ENCODE measurements at places on chromosomes 5 and 9. TPM values are rescaled to one million over a fixed set of nuclear protein-coding genes. Genes with fewer than 3 reads are reported as not detected.
A peak's percentile ranks its signal among the peaks of the same experiment; 100 is the strongest.

- no peak for DNase-seq
- no peaks in the 10 kb centered on the region for H3K27me3 ChIP-seq
- H3K36me3 ChIP-seq, result peaks cover 4% of the 10 kb centered on the region
- H3K27ac ChIP-seq, result no peak overlapping the region
- H3K4me1 ChIP-seq, result no peaks in the 10 kb centered on the region
Observed at GRCh38 chr5:35707659-35708058, 90.0 kb downstream of the SPEF2 start.

GRCh38 chr5:126280846-126281245, 142.4 kb upstream of the GRAMD2B start:
- DNase-seq, result no peak
- H3K4me1 ChIP-seq, result no peaks in the 10 kb centered on the region
- no peaks in the 10 kb centered on the region for H3K27me3 ChIP-seq

- H3K4me3 ChIP-seq, result no peak overlapping the region
- DNase-seq, result no peak
- peaks cover 1% of the 10 kb centered on the region for H3K27me3 ChIP-seq
- no peaks in the 10 kb centered on the region for H3K4me1 ChIP-seq
Observed at GRCh38 chr5:142484821-142485387, 160.1 kb upstream of the SPRY4 start.

DNA sequence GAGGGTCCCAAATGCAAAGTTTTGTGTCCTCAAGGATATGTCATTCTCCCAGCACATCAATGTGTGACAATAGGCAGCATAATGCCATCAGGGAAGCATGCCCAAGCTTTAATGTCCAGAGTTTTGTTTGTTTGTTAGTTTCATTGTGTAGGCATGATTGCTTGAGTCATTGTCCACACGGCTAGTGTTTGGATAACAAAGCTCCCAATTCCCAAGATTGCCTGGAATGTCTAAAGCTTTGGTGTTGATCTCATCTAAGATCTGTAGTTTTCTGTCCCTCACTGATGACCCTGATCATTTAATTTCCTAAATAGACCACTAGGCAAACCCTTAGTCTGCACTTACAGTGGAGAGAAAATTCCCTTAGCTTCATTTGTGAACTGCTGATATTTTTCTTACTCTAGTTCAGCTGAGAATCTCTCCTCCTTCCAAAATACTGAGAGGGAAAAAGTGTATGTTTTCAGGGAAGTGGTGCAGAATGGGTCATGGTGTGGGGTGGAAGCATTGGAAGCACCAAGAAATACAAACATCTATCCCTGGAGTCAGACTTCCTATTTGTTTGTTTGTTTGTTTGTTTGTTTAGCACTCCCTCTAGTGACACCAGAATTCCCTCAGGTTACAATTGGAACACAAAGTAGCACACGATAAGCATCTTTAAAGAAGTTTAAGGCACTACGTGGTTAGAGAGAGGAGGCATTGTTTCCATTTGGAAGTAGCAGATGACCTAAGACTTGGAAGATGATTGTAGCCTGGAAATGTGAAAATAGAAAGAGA, 127.1 kb downstream of the PRDM6 start:
- H3K27ac ChIP-seq, result no peak overlapping the region
- H3K36me3 ChIP-seq, result no peaks in the 10 kb centered on the region
- H3K4me1 ChIP-seq, result no peaks in the 10 kb centered on the region
- H3K27me3 ChIP-seq, result no peaks in the 10 kb centered on the region
- DNase-seq, result no peak
- no peak overlapping the region for H3K4me3 ChIP-seq

GRCh38 chr5:32790411-32790951, 79.4 kb downstream of the NPR3 start:
- H3K4me1 ChIP-seq, result no peaks in the 10 kb centered on the region
- DNase-seq, result no peak
- H3K27ac ChIP-seq, result no peak overlapping the region
- H3K4me3 ChIP-seq, result no peak overlapping the region
- peaks cover 3% of the 10 kb centered on the region for H3K27me3 ChIP-seq

GRCh38 chr9:85020791-85021190, 351.3 kb downstream of the NTRK2 start:
- no peak overlapping the region for H3K27ac ChIP-seq
- no peaks in the 10 kb centered on the region for H3K36me3 ChIP-seq
- H3K27me3 ChIP-seq, result no peaks in the 10 kb centered on the region
- no peak for DNase-seq
- no peak overlapping the region for H3K4me3 ChIP-seq
- H3K4me1 ChIP-seq, result no peaks in the 10 kb centered on the region

DNA sequence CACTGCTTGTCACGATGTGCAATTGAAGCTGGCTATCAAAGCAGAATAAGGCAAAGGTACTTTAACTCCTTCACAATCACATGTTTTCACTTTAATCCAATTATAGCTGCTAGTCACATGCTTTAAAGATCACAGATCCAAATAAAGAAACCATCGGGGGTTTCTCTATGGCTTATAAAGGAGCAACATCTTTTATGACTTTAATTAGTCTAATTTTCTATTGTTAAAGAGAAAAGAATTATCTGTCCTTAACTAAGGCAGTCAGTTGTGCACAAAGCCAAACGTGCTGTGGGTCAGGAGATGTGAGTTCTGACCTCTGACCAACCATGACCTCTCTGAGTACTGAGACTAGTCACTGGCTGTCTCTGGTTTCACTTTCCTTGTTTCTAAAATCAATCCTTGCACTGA, 561.1 kb downstream of the RAB3C start:
- H3K4me3 ChIP-seq, result no peak overlapping the region
- peaks cover 16% of the 10 kb centered on the region for H3K4me1 ChIP-seq
- H3K27me3 ChIP-seq, result no peaks in the 10 kb centered on the region
- no peaks in the 10 kb centered on the region for H3K36me3 ChIP-seq

DNA sequence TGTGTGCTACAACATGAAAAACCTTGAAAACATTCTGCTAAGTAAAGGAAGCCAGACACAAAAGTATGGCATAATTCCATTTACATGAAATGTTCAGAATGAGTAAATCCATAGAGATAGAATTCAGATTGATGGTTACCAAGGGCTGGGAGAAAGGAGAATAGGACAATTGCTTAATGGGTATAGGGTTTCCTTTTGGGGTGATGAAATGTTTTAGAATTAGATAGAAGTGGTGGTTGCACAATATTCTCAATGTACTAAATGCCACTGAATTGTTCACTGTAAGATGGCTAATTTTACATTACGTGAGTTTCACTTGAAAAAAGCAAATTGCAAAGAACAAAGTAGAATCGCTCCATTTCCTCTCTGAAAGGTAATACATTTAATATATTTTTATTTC, 43.0 kb upstream of the GAS1 start:
- H3K27ac ChIP-seq, result no peak overlapping the region
- no peak overlapping the region for H3K4me3 ChIP-seq
- no peak for DNase-seq
- no peaks in the 10 kb centered on the region for H3K4me1 ChIP-seq

GRCh38 chr9:84397151-84397728, 56.7 kb upstream of the SLC28A3 start:
- DNase-seq, result peak; percentile 69
- no peak overlapping the region for H3K27ac ChIP-seq
- H3K27me3 ChIP-seq, result no peaks in the 10 kb centered on the region
- no peaks in the 10 kb centered on the region for H3K36me3 ChIP-seq

DNA sequence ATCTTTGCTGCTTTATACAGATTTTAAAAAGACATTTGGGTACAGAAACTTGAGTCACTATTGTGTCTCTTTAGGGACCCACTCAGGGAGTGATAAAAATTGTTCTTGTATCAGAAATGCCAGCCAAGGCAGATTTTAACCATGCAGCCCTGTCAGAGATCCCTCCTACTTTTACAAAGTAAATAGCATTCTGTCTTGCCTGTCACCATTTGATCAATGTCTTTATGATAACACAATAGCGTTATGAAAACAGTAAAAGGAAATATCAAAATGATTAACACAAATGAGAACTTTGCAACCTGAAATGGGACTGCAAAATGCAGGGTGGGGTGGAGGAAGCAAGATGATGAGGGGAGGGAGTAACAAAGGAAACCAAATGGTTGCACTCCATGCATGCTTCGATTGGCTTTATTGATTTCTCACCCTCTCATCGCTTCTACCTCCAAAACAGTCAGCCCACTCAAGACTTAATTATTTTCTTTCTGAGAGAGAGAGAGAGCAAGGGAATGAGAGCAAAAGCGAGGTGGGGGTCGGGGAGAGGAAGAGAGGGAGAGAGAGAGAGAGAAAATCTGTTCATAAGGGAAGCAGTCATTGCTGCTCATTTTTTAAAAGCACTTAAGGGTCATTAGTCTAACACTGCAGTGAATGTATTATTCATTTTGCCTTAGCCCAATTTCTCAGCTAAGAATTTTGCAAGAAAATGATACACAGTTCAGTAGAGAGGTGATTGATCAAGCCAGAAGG, 576.5 kb downstream of the CSNK1G3 start:
- H3K4me3 ChIP-seq, result no peak overlapping the region
- H3K4me1 ChIP-seq, result no peaks in the 10 kb centered on the region
- H3K27ac ChIP-seq, result no peak overlapping the region
- H3K36me3 ChIP-seq, result no peaks in the 10 kb centered on the region

DNA sequence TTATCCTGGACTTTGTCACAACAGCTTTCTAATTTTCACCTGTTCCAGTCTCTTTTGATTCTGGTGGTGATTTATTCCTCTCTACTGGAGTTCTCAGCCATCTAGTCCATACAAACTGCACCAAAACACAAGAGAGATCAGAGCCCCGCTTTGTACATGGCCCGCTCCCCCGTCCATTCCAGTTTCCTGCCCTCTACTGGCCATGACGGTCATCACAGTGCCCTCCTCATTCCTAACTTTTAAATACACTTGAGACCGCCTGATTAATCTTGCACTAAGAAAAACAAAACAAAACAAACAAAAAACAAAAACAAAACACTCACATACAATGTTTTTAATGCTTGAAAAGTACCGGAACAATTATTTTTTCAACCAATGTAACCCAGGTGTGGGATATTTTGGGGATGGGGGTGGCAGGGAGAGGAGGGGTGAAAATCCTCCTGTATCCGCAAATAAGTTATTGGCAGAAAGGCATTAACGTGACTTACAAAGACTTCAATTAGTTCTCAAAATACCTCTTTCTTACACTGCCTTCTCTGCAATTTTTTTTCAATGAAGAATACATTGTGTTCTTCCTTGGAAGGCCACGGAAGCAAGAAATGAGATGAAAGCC, 84.8 kb upstream of the PAM start:
- H3K4me3 ChIP-seq, result no peak overlapping the region
- peaks cover 8% of the 10 kb centered on the region for H3K27me3 ChIP-seq
- H3K4me1 ChIP-seq, result no peaks in the 10 kb centered on the region
- DNase-seq, result no peak
- H3K36me3 ChIP-seq, result no peaks in the 10 kb centered on the region

DNA sequence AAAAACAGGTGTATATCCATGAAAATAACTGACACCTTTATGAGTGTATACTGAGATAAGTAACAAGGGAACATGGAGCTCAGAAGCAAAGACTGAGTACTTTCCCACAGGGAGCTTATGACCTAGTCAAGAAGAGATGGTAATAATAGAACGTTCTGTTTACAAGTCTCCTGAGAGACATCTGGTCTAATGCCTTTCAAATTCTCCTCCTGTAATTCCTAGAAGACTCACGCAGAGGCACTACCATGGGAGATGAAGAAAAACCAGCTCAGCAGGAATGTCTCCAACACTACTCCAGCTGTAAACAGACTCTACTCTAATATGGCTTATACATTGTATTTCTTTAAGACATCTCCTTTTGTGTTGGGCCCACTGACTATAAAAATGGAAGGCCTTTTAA, 503.6 kb upstream of the TUSC1 start:
- DNase-seq, result no peak
- no peaks in the 10 kb centered on the region for H3K36me3 ChIP-seq
- no peaks in the 10 kb centered on the region for H3K4me1 ChIP-seq
- H3K27ac ChIP-seq, result no peak overlapping the region
- H3K27me3 ChIP-seq, result no peaks in the 10 kb centered on the region

DNA sequence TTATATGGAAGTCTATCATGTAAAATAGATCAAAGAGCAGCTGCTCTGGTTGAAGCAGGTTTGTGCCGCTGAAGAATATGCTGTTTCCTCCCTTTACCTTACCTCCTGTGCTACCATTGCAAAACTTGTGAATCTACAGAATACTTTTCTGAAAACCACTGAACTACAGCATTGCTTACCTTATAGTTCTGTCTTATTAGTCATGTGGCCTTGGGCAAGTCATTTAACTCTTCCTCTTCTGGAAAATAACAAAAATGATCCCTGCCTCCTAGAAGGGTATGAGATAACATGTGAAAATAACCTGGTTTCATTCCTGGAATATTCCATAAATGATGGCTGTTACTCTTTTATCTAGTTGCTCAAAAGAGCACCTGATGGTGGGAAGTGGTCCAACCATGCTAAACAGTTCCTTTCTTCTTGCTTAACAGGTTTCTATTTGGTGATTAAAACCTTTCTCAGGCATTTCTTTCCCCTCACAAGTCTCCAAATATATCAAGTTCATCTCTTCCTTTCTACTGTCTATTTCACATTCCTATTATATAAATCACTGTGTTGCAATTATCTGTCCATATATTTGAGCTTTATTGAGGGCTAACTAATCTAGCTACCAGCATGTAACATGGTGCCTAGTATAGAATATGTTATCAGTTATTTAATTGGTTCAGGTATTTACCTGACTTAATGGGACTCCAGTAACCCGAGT, 15.0 kb downstream of the TRIM32 start:
- H3K27ac ChIP-seq, result peak overlapping the region; percentile 80
- peaks cover 55% of the 10 kb centered on the region for H3K36me3 ChIP-seq
- H3K4me1 ChIP-seq, result peaks cover 25% of the 10 kb centered on the region
- DNase-seq, result no peak
- no peak overlapping the region for H3K4me3 ChIP-seq

- peaks cover 20% of the 10 kb centered on the region for H3K4me1 ChIP-seq
- peaks cover 3% of the 10 kb centered on the region for H3K36me3 ChIP-seq
- no peak overlapping the region for H3K27ac ChIP-seq
- no peak overlapping the region for H3K4me3 ChIP-seq
- peaks cover 45% of the 10 kb centered on the region for H3K27me3 ChIP-seq
Observed at GRCh38 chr9:105414947-105415661, 32.7 kb upstream of the FSD1L start.

GRCh38 chr5:78553580-78554353, 94.8 kb downstream of the LHFPL2 start:
- peaks cover 8% of the 10 kb centered on the region for H3K4me1 ChIP-seq
- H3K4me3 ChIP-seq, result no peak overlapping the region
- DNase-seq, result no peak
- no peaks in the 10 kb centered on the region for H3K36me3 ChIP-seq
- H3K27ac ChIP-seq, result no peak overlapping the region
- peaks cover 11% of the 10 kb centered on the region for H3K27me3 ChIP-seq

GRCh38 chr5:39451276-39451941, 26.6 kb upstream of the DAB2 start:
- peaks cover 18% of the 10 kb centered on the region for H3K27me3 ChIP-seq
- H3K4me3 ChIP-seq, result no peak overlapping the region
- no peaks in the 10 kb centered on the region for H3K4me1 ChIP-seq

Gene PRELID2
- 1.8 TPM for total RNA-seq

Gene UGT3A1
- total RNA-seq, result not detected

Gene NR6A1
- 0.19 TPM for total RNA-seq

Gene MOB3B
- total RNA-seq, result 0.62 TPM

Gene SLC34A1
- total RNA-seq, result 0.12 TPM

Gene DAB2IP
- not detected for total RNA-seq

Gene TMEM252
- not detected for total RNA-seq

Gene ANKDD1B
- total RNA-seq, result not detected

Data from activated CD4-positive, alpha-beta T cell treated with anti-CD3 and anti-CD28 coated beads, Interleukin-2, amount 10 ng/mL, durations not matched to agents 7 days and 5 days (primary cell).